Neural progenitor cell (in vitro differentiated cells): ENCODE measurements at places on chromosomes 6 and 20. TPM values are rescaled to one million over a fixed set of nuclear protein-coding genes. Genes with fewer than 3 reads are reported as not detected.
A peak's percentile ranks its signal among the peaks of the same experiment; 100 is the strongest.

GRCh38 chr6:136784910-136785746 lies 7.1 kb downstream of the MAP3K5 start:
- DNase-seq = no peak

DNA sequence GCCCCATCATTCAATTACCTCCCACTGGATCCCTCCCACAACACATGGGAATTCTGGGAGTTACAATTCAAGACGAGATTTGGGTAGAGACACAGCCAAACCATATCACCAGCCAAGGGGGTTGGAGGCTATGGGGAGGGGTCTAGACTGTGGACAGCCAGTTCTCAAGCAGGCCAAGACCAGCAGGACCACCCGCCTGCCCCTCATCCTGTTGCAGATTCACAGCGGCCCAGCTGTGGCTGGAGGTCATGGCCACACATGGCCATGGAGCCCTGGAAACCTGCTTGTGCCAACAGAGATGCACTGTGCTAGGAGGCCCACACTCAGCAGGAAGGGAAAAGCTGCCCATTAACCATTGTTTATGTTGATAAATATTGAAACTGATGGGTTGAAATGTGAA lies 240.5 kb downstream of the TTLL2 start:
- DNase-seq = no peak

DNA sequence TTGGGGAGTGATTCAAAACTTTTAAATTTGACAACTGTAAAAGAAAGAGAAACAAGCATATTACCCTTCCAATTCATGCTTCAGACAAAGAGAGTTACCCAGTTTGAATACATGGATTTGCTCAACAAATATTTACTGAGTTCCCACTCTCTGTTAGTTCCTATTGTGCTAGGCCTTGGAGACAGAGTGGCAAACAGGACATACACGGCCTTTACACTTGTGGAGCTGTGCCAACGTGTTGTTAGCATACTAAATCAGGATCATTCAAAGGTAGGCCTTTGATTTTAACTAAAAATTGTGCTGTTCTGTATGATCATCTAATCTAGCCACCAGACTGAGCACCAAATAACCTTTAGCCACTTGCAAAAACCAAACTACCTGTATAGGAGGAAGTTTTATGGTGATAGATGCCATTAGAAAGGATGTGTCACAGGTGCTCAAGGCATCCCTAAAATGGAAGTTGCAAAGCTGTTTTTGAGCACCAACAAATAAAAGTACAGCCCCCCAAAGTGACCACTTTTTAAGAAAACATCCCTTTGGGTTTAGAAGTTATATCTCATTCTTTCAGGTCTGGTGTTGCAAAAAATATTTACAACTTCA lies 84.5 kb downstream of the CHD6 start:
- no peak for DNase-seq

The ANKEF1 gene
- 4.2 and 8.3 TPM in 2 replicates for total RNA-seq

DNA sequence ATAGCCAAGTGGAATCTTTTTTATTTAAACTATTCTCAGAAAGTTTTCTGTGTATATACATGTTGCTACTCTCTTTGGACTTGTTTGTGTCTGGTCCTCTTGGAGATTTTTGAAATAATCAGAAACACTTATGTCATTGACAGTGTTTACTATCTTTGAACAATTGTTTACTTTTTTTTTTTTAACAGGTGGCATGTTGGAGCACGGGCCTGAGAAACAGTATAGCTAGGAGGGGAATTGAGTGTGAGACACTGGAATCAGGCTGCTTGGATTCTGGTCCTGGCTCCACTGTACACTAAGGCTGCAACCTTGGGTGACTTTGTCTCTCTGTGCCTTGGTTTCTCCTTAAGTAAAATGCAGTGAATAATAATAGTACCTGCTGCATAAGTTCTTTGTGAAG lies 279.6 kb downstream of the PRL start:
- no peak for DNase-seq

- DNase-seq = peak; percentile 9
These were observed 20.3 kb downstream of the OR2B6 start for GRCh38 chr6:27977387-27977786.

The NFKBIE gene
- total RNA-seq = 5.1 and 15.5 TPM in 2 replicates

The MYMX gene
- 0.54 and 1.5 TPM in 2 replicates for total RNA-seq

DNA sequence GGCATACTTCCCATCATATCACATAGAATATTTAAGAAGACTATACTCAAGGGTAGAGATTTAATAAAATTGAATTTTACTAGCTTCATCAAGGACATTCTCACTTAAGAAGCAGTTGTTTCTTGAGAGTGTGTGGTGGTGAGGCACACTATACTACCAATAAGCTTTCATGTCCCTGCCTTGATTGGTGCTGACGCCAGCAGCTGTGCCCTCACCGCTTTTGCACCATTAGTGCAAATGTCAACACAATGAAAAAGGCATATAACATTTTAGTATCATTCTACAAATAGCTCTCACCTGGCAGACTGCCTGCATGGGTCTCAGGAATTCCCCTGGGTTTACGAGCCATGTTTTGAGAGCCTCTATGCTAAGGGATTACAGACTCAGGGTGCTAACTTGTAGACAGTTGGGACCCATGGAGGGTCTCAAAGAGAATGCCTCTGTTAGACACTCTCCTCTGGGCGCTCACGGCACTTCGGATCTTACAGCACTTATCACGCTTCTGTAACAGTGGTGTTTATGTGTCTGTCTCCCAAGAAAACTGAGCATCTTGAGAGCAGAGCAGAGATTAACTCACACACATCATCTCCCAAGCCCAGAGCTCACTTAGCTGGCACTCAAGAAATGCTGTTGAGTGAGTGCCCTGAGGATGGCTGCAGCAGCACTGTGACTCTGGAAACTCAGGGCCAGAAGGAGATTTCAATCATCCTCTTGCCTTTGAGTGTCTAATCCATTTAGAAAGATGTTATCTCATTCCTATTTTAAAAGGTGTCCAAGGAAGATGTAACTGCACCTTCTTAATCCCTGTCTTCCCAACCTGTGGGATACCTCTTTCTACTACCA lies 143.3 kb upstream of the GPR6 start:
- no peak for DNase-seq

The GSTA3 gene
- not detected in 2 replicates for total RNA-seq

The TNF gene
- total RNA-seq = 0.19 TPM in 1 of 2 replicates, not detected in the other

- peak; percentile 33 for DNase-seq
These were observed 35.9 kb downstream of the ID4 start for GRCh38 chr6:19873031-19873430.
